ENCODE measurements at places on chromosomes 1 and 21.

GRCh38 chr1:16905110-16905867 is 9.5 kb downstream of the RNU1-2 start:
- DNase-seq, result peak; percentile 71

DNA sequence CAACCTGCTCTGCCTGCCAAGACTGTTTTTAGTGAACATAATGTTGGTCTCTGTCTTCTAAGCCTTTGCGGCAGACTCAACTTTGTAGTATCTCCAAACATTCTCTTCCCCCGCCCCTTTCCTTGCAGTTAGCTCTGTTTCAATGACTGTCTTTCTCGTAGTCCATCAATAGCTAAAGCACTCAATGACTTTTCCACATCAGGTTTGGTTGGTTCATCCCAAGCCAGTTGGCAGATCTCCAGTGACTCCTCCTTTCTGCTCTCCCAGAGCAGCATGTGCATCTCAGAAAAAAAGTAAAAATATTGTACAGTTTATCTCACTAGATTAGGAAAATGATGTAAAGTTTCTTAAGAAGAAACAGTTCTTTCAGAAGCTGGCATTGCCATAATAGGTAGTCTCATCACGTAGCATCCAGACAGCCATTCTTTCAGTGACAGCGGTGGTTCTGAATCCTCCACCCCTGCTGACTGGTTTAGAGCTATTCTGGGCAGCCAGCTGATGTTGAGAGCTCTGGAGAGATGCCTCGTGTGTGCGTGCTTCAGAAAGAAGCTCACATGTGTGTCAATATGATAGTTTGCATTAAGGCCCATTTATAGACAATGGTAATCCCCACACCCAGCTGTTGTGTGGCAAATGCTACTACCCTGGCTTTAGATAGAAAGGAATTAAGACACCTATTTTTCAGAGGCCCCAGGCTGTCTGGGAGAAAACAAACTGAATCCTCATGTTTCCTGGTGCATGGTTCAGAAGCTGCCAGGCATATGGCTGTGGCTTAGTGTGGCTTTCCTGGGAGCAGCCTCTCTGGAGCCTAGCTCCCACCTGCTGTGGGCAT is 53.2 kb downstream of the CNN3 start:
- DNase-seq, result no peak

DNA sequence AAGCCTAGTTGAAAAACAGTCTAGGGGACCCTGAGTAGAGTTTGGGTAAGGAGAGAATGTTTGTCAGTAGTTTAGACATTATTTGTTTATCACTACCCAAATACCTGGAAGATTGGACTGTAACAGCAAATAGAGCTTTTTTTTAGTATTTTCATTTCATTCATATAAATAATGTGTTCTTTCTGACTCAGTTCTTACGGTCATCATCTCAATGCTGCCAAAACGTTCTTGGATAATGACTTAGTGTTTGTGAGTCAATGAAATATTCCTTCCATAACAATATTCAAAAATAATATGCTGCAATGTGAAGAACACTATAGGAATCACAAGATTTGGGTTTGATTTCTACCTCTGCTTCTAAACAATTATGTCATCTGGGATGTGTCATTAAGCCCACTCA is 400.0 kb upstream of the PKN2 start:
- DNase-seq, result no peak

DNA sequence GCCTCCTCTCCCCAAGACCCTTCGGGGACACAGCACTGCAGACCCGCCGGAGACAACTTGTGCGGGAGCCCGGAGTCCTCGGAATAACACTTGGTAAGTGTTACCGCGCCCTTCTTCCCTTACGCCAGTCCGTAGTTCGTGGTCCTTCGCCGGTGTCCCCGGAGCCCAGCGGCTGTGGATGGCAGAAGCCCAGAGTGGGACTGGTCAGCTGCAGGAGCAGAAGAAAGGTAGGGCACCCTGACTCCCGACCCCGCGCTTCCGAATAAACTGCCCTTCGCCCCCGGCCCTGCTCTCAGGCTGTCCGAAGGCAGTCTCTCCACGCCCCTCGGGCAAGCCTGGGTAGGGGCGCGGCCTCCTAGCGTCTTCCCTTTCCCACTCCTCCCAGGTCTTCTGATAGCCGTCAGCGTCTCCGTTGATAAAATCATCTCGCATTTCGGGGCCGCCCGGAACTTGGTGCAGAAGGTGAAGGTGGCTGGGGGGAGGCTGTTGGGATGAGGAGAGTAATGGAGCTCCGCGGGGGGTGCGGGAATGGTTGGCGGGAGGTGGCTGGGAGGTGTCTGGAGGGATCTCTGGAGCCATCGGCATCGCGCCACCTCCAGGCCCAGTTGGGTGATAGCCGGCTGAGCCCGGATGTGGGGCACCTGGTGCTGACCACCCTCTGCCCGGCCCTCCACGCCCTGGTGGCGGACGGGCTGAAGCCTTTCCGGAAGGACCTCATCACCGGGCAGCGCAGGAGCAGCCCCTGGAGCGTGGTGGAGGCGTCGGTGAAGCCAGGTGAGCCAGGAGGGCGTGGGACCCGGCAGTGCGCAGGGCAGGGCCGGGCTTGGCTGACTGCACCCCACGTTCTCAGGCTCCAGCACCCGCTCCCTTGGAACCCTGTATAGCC is 4.3 kb downstream of the RUSC1 start:
- DNase-seq, result no peak

DNA sequence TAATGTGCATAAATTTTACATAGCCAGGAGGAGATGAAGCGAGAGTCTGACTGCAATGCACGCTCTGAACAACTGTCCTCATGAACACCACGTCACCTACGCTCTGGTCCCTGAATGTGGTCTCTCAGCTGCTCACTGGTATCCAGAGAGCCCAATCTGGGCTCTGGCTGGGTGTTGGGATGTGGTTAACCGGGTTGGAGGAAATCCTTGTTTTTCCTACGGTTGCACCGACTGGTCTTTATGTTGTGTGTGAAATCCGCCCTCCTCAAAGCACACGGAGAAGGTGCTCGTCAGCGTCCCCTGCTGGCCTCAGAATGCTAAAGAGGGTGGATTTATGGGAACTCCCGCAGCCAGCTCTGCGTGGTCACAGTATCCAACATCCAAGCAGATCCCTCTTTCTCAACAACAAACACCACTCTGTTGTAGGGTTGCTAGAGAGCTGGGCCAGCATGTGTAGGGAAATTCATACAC is 51.8 kb upstream of the FAM89A start:
- DNase-seq, result peak; percentile 29

- no peak for DNase-seq
Measured at GRCh38 chr1:108158893-108159453, 41.2 kb downstream of the SLC25A24 start.

- DNase-seq, result no peak
Measured at GRCh38 chr1:150796374-150796773, 11.7 kb downstream of the CTSK start.

GRCh38 chr1:64701886-64702285 is 43.0 kb upstream of the RAVER2 start:
- DNase-seq, result no peak

- no peak for DNase-seq
Measured at GRCh38 chr1:245036102-245036501, 118.7 kb upstream of the KIF26B start.

- DNase-seq, result no peak
Measured at GRCh38 chr21:39209334-39209688, 26.1 kb upstream of the PSMG1 start.

DNA sequence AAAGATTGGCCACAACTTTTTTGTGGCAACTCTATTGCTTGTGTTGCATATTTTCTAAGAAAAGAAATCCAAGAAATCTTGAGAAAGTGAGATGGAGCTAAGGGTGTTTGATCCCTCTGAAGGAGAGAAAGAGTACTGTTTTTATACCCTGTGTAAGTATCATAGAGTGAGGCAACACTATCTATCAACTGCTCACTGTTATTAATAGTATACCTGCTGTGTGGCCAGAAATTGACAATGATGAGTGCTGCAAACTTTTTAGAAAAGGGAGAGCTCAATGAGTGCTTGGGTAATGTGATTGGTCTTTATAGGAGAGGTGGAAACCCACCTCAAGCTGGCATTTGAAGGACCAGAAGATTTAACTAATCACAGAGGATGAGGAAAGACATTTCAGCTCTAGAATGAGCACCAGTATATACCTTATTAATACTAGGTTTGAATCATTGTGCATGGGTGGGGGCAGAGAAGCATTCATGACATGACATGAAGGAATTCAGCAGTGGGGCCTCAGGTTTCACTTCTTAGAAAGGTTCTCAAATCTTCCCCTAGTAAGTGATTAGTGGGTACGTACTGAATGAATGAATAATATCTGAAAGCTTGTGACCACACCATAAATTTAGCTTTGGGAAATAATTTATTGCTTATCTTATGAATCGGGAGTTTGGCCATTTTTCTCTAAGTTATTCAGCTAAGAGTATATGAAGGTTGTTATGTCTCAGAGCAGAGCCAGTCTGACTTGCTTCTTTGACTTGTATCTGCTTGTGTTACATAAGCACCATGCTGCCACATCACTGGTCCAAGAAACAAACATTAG is 169.2 kb upstream of the SGIP1 start:
- DNase-seq, result peak; percentile 54

GRCh38 chr1:21567241-21568005 is 58.2 kb downstream of the ALPL start:
- no peak for DNase-seq
